Lung (tissue), 17 donors: ENCODE measurements at places on chromosomes 5 and 9. TPM values are rescaled to one million over a fixed set of nuclear protein-coding genes. Genes with fewer than 3 reads are reported as not detected.

- DNase-seq: peak; percentile 83
Observed at GRCh38 chr9:8733131-8733954, 933.8 kb upstream of the DMAC1 start.

- no peak for DNase-seq
Observed at GRCh38 chr5:177404641-177405179, 4.2 kb upstream of the PFN3 start.

DNA sequence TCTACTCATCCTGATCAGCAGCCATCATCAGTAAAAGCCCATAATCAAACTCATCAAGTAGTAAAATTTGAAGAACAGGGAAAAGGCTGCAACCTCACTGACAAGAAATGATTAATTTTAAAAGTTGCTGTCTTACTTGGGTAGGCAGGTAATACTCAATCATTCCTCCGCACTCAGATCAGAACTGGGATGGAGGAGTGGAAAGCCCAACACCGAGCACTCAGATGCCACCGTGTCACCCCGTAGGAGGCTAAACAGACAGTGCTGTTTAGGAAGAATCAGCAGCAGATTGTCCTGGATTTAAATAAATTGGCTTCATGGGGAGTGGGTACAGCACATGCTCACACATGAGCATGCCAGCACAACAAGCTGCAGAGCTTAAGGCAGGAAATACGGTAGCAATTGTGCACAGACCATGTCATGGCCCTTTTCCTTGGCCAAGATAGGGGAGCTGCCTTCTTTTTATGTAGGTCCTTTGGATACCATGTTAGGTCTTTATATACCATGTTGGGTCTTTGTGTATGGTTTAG, 92.6 kb upstream of the CDH6 start:
- DNase-seq: no peak

DNA sequence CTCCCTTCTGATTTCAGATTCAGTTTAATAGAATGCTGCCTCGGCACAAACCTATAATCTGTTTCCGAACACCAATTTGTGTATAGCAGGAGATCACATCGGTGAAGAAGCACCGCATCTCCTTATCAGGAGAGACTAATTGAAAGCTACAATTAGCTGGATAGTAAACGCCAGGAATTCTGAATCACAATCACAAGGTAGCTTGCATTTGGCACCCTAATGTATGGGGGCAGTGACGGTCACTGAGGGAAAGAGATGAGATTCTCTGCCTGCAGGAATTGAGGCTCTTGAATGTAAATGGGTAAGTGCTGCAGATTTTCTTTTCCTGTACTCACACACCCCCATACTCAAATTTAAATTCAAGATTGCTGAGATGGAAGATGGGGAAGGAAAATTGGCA, 373.6 kb upstream of the ZNF608 start:
- DNase-seq: no peak

GRCh38 chr5:116806836-116807235, 232.2 kb upstream of the SEMA6A start:
- peak; percentile 53 for DNase-seq

Gene EDIL3
- 66.0 TPM for total RNA-seq
